NCI-H748 treated with DMSO at 0.1 percent for 48 hours (cell line): ENCODE measurements at places on chromosomes 3 and 15.

- no peak for DNase-seq
Measured at GRCh38 chr3:45597171-45597570, 2.6 kb downstream of the LIMD1 start.

- no peak for DNase-seq
Measured at GRCh38 chr3:182711261-182711683, 82.0 kb upstream of the ATP11B start.

DNA sequence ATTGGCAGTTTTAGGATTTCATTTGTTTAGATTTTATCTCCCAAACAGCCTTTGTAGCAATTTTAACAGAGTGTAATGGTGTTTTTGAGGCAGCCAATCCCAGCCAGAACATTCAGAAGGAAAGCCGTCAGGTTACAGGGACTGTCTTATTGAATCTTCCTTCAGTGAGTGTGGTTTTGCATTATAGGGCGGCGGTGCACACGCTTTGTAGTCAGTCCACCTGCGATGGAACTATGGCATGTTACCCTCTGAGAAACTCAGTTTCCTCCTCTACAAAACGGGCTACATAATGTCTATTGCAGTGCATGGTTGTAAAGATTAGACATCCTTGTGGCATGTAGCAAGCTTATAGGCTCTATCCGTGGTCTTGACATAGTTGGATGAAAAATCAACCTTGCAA, 1.0 kb downstream of the LRRC28 start:
- no peak for DNase-seq

GRCh38 chr15:70806992-70807712, 43.8 kb upstream of the UACA start:
- no peak for DNase-seq

- peak; percentile 4 for DNase-seq
Measured at GRCh38 chr15:33941279-33942063, 26.8 kb upstream of the CHRM5 start.

GRCh38 chr3:81565041-81565440, 196.4 kb downstream of the GBE1 start:
- DNase-seq, result no peak

DNA sequence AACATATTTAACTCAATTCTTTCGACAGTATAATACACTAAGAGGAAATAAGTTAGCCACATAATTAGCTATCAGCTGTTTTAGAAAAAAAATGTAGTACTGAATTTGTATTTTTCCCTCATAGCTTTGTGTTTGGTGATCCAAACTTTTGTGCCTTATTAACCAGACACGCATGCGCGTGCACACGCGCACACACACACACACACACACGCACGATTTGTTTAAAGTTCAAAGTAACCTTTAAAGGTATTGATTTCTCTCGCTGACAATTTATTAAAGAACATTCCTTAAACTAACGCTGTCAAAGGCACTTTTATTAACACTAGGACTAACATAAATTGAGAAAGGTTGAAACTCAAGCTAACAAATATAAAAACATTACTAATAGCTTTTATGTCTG, 198.9 kb downstream of the ROBO1 start:
- DNase-seq, result no peak

- DNase-seq, result no peak
Measured at GRCh38 chr3:26920646-26921478, 298.3 kb downstream of the LRRC3B start.

GRCh38 chr15:40421246-40422157, 15.9 kb downstream of the IVD start:
- DNase-seq, result peak; percentile 5

DNA sequence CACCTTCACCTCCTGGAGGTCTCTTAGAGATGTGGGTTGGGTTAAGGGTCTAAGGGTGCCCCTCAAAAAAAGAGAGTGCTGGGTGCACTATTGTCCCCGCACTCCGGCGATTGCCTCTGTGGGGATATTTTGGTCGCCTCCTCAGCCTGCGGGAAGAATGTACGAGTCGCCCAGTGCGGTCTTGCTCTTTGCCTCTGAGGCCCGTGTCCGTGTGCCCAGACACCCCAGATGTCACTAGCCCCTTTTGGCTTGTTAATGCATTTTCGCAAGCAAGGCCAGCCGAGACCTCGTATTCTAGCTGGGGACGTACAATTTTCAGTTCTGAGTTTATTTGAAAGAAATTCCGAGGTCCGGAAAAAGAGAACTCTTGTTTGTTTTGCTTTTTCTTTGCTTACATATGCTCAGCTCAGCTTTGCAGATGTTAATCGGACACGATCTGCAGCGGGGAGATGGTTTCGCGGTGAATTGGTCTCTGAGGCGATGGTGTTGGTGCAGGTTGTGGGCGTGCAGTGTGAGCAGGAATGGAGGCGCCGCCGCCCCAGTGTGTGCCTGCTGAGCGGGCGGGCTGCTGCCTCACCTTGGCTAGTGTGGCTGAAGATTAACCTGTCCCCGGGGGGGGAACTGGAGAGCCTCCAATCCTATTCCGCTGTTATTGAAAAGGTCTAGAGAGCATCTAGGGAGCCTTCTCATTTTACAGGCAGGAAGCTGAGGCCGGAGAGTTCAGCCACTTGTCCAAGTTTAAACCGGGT, 1.4 kb downstream of the ST6GAL1 start:
- no peak for DNase-seq
